ENCODE measurements at places on chromosomes 4 and X. TPM values are rescaled to one million over a fixed set of nuclear protein-coding genes. Genes with fewer than 3 reads are reported as not detected.

The UGT2A2 gene
- not detected for total RNA-seq

DNA sequence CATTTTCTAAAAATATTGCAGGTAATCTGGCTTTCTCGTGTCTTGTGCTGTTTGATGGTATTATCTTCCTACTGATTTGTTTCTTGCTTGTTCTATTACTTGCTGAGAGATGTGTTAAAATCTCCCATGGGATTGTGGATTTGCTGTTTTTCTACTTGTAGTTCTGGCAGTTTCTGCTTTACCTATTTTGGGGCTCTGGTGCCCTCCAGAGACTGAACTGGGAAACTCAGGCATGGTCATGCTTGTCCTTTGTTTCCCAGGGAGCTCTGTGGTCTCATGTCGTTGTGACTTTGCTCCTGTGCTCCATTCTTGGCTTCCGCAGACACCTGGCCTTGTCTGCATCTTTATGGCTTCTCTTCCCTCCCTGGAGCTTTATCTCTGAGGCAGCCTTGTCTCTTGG is 39.5 kb downstream of the NSD2 start:
- DNase-seq = peak; percentile 79

DNA sequence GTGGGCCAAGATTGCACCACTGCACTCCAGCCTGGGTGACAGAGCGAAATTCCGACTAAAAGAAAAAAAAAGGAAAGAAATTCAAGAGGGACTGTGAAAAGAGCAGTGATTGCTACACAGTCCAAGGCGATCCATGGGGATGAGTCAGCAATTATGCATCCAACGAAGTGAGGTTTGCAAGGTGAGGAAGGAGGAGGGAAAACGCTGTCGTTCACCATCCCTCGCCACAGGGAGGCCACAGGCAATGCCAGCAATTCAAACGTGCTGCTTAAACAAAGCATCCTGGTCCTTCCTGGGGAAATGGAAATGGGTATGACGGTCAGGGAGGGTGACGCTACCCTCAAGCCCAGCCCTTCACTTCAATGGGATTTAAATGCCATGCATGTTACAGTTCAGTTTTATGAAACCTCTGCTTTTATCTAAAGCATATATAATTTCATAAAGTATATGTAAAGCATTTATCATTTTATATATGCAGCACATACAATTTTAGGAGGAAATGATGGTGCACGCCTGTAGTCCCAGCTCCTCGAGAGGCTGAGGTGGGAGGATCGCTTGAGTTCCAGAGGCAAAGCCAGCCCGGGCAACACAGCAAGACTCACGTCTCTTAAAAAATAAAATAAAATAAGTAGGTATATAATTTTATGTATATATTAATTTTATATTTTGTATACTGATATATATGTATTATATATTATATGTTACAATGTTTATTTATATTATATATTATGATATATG is 108.7 kb downstream of the DHRSX start:
- DNase-seq = no peak

- DNase-seq = peak; percentile 15
Observed at GRCh38 chr4:170014359-170015011, 11.7 kb downstream of the MFAP3L start.

DNA sequence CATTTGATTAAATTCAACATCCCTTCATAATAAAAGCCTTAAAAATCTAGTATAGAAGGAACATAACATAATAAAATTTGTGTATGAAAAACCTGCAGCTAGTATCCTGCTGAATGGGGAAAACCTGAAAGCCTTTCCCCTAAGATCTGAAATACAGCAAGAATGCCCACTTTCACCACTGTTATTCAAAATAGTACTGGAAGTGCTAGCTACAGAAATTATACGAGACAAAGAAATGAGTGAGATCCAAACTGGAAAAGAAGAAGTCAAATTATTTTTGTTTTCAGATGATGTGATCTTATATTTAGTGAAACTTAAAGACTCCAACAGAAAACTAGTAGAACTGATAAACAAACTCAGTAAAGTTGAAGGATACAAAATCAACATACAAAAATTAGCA is 152.9 kb downstream of the RTL3 start:
- no peak for DNase-seq

DNA sequence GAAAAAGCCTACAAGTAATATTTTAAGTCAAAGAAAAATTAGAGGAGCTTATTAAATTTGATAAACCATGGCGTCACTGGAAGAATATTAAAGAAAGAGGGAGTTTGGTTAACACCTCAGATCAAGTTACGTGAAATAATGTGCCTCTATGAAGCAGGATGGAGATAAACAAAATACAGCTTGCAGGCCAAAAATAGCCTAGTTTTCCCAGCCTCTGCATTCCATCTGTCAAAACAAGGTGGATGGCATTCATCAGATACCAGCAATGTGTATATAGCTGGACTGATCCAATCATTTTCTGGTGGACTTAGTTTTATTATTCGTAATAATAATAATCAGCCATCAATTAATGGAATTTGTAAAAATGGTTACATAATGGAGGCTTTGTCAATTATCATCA is 230.7 kb downstream of the NR3C2 start:
- DNase-seq = peak; percentile 12

The LNX1 gene
- 11.6 TPM for total RNA-seq

GRCh38 chrX:14529290-14529989 is at the start of gene GLRA2:
Gene GLRA2, plus strand, starts transcription at chrX:14529536. Its CDS starts 522 bp downstream, at chrX:14530058.
- DNase-seq = no peak

- DNase-seq = no peak
Observed at GRCh38 chr4:160928482-160928881, 1235.3 kb downstream of the FSTL5 start.

DNA sequence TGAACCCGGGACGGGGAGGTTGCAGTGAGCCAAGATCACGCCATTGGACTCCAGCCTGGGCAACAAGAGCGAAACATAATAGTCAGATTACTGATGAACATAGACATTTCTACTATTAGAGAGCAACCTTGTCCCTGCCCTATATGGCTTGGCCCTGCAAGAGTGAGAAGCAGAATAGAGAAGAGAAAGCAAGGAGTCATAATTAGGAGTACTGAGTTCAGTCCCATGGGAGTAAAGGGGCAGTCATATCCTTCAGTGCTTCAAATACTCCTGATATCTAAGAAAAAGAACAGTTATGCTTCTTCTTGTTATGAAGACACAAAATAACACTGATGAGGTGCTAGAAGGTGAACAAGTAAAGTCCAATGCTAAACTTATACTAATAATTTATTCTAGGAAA is 33.8 kb downstream of the CLDN2 start:
- DNase-seq = no peak

The WDR17 gene
- 6.6 TPM for total RNA-seq

DNA sequence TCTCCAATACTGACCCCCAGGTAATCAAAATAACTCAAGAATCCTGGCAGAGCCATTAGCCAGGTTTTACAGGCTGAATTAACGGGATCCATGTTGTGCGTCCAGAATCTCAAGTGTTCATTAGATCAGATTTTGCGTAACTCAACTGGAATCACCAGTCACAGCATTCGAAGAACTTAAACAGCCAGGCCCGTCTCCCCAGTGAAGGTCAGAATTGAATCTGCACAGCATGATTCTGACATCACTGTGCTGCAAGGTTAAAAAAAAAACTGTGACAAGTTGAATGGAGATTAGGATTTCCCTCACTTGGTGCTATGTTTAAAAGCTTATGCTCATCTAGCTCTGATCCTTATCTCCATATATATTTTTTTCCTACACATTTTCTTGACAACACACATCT is 96.1 kb downstream of the ANOS1 start:
- DNase-seq = no peak

DNA sequence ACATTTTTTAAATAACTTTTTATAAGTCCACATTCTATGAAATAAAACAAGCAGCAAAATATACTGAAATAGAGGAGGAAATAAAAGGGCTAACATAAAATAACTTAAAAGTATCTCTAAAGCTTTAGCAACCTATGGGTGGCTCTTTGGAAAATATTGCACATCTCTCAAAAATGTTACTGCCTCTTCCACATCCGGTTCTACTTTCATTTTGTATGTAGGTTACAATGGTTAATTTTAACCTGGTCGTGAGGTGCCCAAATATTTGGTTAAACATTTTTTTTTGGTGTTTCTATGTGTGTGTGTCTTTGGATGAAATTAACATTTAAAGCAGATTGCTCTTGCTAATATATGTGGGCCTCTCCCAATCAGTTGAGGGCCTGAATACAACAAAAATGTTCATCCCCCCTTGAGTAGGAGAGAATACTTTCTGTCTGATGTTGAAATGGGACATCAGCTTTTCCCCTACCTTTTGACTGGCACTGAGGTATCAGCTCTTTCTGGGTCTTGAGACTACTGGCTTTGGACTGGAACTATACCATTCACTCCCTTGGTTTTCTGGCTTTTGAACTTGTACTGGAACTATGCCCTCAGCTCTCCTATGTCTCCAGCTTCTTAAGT is 353.0 kb downstream of the ADAM29 start:
- DNase-seq = no peak

DNA sequence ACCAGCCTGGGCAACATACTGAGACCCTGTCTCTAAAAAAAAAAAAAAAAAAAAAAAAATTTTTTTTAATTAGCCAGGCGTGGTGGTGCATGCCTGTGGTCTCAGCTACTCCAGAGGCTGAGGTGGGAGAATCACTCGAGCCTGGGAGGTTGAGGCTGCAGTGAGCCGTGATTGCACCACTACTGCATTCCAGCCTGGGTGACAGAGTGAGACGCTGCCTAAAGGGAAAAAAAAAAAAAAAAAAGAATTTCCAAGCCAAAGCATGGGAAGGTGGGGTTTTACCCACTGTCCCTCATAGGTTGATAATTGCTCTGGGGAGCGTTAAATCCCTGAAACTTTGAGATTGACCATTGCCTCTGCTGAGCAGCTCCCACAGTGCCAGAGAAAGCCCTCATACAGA is 427.5 kb downstream of the BCOR start:
- DNase-seq = no peak

The PABPC5 gene
- 0.87 TPM for total RNA-seq

DNA sequence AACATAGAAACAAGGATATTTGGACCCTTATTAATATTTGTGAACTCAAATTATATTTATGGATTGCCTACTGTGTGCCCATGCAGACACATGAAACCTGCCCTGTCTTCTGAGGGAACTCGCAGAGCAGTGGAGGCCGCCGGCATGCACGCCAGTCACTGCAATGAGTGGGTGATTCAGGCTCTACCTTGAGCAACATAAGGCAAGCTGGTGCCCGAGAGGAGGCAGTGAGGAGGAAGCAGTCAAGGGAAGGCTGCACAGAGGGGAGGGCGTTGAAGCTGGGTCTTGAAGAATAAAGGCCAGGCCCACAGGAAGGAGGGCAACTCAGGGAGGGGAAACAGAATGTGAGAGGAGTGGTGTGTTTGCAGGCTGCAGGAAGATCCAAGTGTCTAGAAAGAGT is 52.8 kb downstream of the PPEF2 start:
- DNase-seq = no peak

- DNase-seq = peak; percentile 31
Observed at GRCh38 chr4:130359542-130359941, 1263.6 kb downstream of the C4orf33 start.

The PLAC8 gene
- total RNA-seq = 24.9 TPM

- no peak for DNase-seq
Observed at GRCh38 chr4:75169427-75169826, 236.5 kb downstream of the PARM1 start.

The WAS gene
- 5.8 TPM for total RNA-seq

The FANCB gene
- 5.3 TPM for total RNA-seq

DNA sequence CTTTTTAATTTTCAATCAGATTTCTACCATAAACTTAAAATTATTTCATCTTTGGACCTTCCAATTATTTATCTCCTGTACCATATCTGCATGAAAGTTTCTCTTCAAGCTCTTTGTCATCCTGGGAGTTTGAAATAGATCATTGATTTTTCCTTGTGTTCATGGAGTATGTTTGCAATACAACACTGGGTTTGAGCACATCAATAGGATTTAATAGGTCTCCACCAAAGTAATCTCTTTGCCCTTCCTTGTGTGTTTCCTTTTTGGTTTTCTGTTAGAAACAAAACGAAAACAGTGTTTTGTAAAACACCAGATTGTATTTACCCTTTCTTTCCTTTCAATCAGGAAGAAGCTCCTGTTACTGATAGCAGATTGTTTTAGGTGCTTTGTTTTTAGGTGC is 11.9 kb downstream of the FMR1 start:
- DNase-seq = no peak

The LUZP4 gene
- not detected for total RNA-seq

DNA sequence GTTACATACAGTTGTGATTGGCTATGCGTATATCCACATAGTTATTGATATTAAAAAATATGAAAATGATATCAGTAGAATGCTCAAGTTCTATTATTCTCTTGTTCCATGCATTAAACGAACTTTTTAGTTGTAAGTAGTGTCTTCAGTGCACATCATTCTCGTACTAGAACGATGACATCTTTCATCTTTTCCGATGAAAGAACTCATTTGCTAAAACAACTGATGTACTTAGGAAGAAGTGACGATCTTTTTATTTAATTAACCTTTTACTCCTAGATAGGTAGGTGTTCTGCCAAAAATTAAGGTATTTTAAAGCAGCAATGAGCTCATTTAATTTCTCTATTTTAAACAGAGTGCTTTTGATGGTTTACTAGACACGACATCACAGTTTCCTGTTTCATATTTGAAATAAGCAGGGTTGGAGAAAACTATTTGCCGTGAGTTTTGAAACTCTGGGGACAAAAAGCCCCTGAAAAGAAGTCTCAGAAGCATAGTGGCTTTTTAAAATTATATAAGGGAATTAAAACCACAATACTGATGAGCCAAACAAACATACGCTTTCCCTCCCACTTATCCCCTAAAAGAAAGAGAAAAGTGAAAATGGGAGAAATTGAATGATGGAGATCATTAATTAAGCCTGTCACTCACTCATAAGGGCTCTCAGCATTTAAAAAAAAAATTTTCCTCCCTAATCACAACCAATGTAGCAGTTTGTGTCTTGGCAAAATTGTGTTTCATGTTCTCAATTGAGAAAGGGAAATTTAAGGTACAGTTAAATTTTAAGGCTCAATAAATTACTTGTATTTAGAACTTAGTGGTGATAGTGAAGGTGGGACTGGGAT is 25.6 kb downstream of the SPRY1 start:
- DNase-seq = no peak

GRCh38 chr4:107755841-107756356 is 35.9 kb upstream of the PAPSS1 start:
- no peak for DNase-seq

DNA sequence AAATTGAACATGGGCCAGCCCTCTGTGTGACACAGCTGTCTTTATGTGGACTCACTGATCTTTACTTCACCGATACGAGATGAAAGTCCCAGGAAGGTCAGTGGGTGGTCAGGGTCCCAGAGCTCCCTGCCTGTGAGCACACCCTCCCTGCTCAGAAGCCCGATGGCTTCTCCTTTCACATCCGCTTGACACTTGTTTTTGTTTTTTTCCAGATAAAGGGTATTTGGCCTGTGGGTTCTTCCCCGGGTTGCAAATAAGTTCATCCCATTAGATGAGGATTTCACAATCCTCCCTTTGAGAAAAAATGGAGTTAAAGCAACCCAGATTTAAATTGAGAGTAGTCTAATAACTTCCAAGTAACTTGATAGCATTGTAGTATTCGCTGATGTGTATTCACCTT is 48.2 kb upstream of the TLR2 start:
- DNase-seq = no peak

The GC gene
- total RNA-seq = not detected
